ENCODE measurements at places on chromosomes 7 and 10.

DNA sequence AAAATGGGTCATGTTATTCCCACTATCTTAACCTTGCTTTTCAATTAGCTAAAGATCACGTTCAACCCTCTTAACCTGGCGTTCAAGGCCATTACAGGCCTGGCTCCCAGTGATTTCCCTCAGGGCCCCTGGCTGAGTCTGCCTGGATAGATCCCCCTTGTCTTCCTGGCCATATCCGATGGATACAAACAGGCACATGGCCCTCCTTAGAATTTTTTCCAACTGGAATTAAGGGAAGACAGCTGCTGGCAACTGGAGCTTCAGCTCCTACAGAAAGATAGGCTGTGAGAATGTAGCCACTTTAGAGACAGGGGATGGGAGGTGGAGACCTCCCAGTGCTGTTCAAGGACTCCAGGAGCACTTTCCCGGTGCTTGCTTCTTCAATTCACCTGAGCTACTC lies 63.1 kb upstream of the ITGA8 start:
- no peak for DNase-seq

GRCh38 chr10:10892290-10892875 lies 125.3 kb upstream of the CELF2 start:
- DNase-seq = no peak

DNA sequence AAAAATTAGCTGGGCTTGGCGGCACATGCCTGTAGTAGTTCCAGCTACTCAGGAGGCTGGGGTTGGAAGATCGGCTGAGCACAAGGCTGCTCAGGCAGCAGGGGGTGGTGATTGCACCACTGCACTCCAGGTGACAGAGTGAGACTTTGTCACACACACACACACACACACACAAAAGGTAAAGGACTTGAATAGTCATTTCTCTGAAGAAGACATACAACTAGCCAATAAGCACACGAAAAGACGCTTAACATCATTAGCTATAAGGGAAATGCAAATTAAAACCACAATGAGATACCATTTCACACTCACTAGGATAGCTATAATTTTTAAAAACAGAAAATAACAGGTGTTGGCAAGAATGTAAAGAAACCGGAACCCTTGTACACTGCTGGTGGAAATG lies 48.6 kb downstream of the HIP1 start:
- DNase-seq = no peak

DNA sequence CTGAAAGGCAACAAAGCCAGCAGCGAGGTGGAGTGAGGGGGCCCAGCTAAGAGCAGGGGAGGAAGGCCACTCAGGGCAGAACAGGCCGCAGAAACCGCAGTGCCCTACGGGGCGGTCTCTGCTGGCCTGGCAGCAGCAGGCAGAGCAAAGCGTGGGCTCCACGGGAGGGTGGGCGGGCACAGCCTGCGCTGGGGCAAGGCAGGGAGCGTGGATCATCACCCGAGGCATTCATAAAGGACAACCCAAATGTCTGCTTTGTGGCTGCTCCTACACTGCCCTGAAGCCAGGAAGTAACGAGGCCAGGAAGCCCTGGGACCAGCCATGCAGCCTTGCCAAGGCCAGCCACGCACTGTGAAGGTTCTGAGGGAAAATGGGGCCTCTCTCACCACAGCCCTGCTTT lies 127.5 kb downstream of the MAD1L1 start:
- no peak for DNase-seq

- DNase-seq = no peak
These were observed 731.1 kb downstream of the ZWINT start for GRCh38 chr10:55629793-55630490.

GRCh38 chr7:151115836-151116418 lies 29.7 kb downstream of the AGAP3 start:
- DNase-seq = no peak

DNA sequence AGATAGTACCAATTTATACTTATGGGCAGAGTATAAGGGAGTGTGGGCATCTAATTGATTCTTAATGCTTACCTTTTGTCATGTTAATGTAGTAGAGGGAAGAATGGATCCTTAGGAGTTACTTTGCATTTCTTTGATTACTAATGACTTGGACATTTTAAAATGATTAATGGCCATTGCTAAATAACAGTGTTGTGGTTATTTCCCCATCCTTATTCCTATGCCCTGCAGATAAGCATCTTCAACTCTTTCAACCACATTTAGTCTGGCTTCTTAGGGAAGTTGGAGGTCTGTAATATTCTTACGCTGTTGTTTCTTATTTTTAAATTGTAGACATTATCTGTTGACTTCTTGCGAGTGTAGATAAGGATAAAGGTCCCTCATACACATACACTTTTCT lies 37.2 kb downstream of the KAT6B start:
- DNase-seq = no peak

GRCh38 chr7:137080516-137081203 lies 212.2 kb downstream of the CHRM2 start:
- DNase-seq = no peak

- DNase-seq = peak; percentile 37
These were observed at the start of gene MLXIPL for GRCh38 chr7:73623798-73624668. MLXIPL (minus strand) TSS chr7:73624522; CDS start chr7:73624492, 30 bp downstream.

GRCh38 chr7:51304729-51305128 lies 11.9 kb downstream of the COBL start:
- no peak for DNase-seq

GRCh38 chr7:90178679-90179278 lies 24.5 kb downstream of the STEAP1 start:
- no peak for DNase-seq

DNA sequence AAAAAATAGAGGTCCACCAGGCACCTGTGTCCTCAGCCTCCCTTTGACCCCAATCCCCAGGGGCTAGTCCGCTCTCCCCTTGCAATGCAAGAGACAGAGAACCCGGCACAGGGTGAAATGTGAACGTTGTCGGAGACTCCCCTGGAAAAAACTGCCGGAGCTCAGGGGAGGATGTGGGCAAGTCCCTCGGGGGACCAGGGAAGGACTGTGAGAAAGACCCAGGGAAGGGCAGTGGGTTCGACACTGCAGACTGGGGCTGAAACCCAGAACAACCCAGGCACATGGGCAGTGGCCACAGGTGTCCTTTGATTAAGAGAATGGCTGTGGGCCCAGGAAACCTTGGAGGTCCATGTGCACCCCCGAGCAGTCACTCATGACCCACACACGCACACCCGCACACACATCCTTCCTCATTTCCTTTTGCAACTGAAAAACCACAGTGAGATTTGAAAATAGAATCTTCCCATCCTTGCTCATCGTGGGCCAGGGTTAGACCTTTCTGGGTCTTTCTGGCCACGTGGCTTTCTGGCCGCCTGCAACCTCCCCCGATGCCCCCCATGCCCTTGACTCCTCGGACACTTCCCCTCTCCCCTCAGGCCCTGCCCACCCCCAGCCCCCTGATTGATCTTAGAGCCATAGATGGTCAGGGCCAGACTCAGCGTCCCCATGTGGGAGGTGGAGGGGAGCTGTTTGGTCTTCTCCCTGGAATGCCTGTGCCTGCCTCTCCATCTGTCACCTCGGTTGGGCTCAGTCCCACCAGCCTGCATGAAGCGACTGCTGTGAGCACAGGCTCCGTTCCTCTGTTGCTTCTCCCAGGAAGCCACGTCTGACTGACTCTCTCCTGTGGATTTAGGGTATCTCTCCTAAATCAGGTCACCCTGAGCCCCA lies 7.9 kb downstream of the LAT2 start:
- DNase-seq = no peak

DNA sequence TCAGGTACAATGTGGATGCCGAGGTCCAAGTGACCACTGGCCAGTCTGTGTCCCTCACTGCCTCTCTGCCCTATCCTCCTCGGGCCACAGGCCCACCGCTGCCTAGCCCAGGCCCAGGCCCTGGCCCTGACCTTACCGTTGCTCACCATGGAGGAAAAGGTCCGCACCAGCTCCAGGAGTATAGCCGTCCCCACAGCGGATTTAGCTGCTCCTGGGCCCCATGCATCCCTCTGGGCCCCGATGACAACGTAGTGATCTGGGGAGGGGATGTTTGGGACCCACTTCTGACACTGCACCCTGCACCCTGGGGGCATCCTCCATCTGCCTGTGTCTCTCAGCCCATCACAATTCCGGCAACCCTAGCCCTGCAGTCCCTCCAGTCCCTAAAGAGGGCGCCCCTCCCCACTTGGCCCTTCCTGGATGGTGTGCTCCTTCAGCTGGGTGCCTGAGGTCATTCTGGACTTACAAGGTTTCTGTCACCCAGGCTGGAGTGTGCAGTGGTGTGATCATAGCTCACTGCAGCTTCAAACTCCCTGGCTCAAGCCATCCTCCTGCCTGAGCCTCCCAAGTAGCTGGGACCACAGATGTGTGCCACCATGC lies 12.1 kb downstream of the TFR2 start:
- no peak for DNase-seq

All from activated CD4-positive, alpha-beta T cell treated with anti-CD3 and anti-CD28 coated beads, Interleukin-2, amount 50 U/mL, for 4 hours (primary cell).